ENCODE measurements at places on chromosomes 6 and 20.

DNA sequence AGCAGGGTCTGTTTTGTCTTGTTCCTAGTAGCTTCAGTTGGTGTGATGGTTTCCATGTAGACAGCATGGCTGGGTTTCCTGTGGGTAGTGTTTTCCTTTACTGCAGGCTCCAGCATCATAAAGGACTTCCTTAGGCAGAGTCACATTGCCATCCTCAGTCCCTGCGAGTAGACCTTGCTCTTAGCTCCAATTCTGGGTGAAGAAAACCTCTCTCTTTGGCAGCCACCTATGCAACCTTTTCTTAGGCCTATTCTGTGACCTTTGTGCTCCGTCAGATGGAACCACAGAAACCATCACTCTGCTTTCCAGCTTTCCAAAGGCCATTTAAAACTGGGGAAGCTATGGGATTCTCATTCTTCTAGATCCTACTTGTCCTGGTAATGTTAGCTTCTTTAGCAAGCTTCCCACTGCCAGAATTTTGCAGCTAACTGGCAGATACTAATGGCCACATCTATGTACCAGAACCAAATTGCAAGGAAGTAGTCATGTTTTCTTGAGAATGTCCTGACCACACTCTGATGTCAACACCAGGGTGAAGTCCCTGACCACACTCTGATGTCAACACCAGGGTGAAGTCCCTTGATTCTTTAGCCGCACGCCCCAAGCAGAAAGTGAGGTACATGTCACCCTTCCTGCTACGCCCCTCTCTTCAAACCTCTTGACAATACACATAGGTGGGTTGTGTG lies 646.6 kb upstream of the HS3ST5 start:
- H3K27me3 ChIP-seq, result no peaks in the 10 kb centered on the region
- no peaks in the 10 kb centered on the region for H3K36me3 ChIP-seq
- no peak overlapping the region for H3K4me3 ChIP-seq
- H3K27ac ChIP-seq, result no peak overlapping the region

DNA sequence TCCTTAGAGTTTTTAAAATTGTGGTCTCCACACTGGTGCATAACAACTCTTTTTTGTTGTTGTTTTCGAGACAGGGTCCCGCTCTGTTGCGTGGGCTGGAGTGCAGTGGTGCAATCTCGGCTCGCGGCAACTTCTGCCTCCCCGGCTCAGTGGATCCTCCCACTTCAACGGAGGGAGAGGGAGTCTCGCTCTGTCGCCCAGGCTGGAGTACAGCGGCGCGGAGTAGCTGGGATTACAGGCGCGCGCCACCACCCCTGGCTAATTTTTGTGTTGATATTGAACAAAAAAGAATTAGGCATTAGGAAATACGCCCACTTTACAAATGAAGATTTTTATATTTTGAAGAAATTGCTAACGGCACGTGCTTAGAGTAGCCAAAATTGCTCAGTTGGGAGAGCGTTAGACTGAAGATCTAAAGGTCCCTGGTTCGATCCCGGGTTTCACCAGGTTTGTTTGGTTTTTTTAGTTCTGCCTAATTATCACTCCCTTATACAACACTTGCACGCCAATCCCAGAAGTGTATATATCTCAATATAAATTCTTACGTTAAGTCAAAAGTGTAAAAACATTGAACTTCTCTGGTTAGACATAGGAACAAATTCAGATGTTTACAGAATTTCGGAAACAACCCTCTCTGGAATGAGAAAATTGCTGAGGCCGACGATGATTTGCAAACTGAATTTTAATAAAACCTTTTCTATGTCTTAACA lies 159.6 kb downstream of the TRIM27 start:
- no peaks in the 10 kb centered on the region for H3K36me3 ChIP-seq
- no peaks in the 10 kb centered on the region for H3K4me1 ChIP-seq
- no peak overlapping the region for H3K27ac ChIP-seq
- H3K27me3 ChIP-seq, result peaks cover 26% of the 10 kb centered on the region

DNA sequence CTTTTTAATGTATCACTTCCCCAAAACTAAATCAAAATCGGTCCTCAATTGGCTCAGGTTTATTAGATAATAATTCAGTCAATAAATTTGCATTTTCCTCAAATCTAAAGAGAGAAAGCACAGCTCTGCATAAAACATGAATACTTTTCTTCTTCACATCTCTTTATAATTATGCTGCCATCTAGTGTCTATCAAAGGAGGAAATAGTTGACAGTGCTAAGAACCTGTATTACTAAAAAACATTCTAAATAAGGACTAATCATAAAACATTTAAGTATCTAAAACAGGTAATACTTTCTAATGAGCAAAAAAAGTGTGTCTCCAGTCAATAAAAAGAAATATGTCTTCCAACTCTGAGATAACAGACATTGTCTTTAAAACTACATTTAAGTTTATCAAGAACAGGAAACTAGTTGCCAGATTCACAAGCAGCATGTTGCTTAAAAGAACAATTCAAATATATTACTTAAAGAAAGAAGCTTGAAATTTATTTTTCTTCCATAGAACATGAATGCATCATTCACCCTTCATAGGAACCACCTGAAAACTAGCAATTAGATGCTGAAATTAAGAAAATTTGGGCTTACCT lies 56.5 kb upstream of the DST start:
- H3K4me3 ChIP-seq, result no peak overlapping the region
- DNase-seq, result no peak
- no peaks in the 10 kb centered on the region for H3K27me3 ChIP-seq

DNA sequence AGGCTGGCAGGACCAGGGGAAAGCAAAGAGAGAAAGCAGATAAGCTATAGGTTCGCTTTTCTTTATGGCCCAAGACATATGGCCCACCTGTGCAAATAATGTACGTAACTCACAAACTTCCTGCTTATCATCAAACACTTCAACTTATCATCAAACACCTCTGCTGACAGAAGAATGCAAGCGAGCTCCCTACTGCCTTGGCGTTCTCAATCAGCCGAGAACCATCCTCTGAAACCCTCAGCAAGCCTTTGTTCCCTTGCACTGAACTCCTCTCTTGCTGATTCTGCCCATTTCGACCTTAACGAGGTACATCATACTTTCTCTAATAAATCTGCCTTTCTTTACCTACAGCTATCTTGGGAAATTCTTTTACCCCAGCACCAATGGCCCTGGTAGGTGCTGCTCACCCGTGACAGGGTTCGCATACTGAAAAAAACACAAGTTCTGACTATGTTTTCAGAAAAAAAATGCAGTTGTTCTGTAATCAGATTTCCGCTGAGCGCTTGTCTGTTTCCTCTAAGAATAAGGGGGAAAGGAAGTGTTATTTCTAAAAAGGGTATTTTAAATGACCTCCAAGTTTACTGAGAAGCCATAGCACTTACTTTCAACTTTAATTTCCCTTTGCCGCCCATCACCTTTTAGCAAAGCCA lies 28.3 kb downstream of the SERPINB6 start:
- no peak overlapping the region for H3K4me3 ChIP-seq
- no peaks in the 10 kb centered on the region for H3K27me3 ChIP-seq
- H3K36me3 ChIP-seq, result no peaks in the 10 kb centered on the region
- H3K4me1 ChIP-seq, result peaks cover 62% of the 10 kb centered on the region
- DNase-seq, result no peak
- no peak overlapping the region for H3K27ac ChIP-seq

DNA sequence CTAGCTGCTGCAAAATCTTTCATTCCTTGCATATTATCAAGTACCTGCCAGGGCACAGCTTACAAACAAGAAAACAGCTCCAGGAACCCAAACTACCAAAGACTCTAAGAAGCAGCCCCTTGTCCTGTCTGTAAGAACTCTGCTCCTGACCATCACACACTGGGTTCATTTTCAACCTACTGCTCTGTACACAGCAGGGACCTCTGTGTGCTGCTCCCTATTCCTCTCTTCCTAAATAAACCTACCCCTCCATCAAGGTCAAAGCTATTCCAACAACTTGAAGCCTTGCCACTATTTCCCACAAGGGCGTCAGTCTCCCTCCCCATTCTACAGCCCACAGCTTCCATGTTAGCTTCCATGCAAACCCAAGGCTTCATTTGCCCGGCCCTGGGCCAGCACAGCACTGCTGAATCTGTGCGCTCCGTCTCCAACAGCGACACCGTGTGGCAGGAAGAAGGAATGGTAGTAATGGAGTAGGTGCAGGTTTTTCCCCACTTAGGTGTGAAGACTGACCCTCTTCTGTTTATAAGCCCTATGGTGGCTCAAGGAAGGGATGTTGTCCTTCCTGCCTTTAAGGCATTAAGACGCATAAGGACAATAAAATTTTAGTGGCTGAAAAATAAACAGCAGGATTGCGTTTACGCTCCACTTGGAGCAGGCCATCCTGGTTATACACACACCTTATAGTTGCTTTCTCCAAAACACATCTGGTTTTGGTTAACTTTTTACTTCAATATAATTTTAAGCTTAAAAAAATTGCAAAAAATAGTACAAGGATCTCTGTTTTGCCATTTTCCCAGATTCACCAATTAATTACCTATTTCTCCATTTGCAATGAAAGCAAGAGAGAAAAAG lies 115.2 kb upstream of the NXT1 start:
- H3K27me3 ChIP-seq, result no peaks in the 10 kb centered on the region
- H3K36me3 ChIP-seq, result no peaks in the 10 kb centered on the region
- no peaks in the 10 kb centered on the region for H3K4me1 ChIP-seq
- peak; percentile 18 for DNase-seq
- H3K4me3 ChIP-seq, result no peak overlapping the region

GRCh38 chr6:69866351-69866769 lies at the start of gene COL19A1:
Gene COL19A1, plus strand, starts transcription at chr6:69866556. Its CDS starts 13,012 bp downstream, at chr6:69879568.
- H3K27me3 ChIP-seq, result peaks cover 9% of the 10 kb centered on the region
- H3K4me1 ChIP-seq, result peaks cover 14% of the 10 kb centered on the region

GRCh38 chr6:115404446-115404845 lies 656.2 kb downstream of the FRK start:
- DNase-seq, result no peak
- no peak overlapping the region for H3K4me3 ChIP-seq
- no peaks in the 10 kb centered on the region for H3K4me1 ChIP-seq
- H3K27me3 ChIP-seq, result no peaks in the 10 kb centered on the region

DNA sequence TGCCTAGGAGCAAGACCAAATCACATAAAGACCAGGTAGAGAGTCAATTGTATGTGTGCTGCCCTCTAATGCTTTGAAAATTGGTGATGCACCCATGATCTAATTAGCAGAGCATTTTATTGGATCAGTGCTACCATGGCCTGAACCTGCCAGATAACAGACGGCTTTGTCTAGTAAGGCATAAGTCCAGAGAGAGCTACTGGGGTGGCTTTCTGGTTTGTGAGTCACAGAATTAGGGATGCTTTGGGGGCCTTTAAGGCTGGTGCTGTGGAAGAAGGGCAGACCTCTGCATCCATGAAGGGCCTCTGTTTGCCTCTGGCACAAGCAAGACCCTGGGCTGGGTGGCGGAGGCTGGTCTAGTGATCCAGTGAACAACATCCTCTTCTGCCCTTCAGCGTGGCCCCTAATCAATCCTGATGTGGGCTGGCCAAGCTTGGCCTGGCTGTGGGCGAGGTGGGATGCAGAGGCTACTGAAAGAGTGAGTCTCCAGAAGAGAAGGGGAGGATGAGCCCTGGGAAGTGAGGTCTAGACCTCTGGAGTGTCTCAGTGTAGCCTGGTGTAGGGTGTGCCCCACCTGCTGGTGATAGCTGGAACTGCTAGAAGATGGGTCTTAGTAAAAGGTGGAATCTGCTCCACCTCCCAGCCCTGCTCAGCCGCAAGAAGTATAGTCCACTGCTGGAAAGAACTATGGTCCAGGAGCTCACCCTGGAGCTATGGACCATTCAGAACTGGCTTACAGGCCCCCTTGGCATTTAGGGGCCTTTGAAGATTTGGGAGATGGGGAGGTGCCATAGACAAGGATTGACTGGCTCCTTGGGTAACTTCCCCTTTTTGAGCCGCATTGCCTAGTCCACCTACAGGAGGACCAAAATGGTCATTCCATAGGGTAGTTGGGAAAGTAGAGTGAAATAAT lies 36.7 kb upstream of the AAR2 start:
- peaks cover 3% of the 10 kb centered on the region for H3K4me1 ChIP-seq
- H3K27ac ChIP-seq, result no peak overlapping the region
- peak; percentile 58 for DNase-seq
- H3K27me3 ChIP-seq, result no peaks in the 10 kb centered on the region
- H3K36me3 ChIP-seq, result no peaks in the 10 kb centered on the region

DNA sequence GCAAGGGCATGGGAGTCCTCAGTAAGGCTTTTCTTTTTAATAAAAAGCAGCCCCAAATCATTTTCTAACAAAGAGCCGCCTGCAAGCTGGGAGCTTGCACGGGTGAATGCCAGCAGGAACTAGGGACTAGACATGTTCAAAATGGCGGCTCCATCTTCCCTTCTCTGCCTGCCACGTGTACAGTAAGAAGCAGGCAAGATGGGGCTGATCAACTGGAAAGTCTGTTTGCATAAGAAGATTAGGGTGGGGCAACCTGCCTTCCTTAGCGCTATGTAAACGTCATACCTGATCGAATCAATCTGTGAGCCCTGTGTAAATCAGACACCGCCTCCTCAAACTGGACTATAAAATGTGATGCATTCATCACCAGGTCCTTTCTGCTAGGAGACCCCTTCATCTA lies 299.4 kb upstream of the SOX4 start:
- no peak overlapping the region for H3K27ac ChIP-seq
- H3K27me3 ChIP-seq, result no peaks in the 10 kb centered on the region
- H3K4me1 ChIP-seq, result no peaks in the 10 kb centered on the region
- no peak for DNase-seq
- no peaks in the 10 kb centered on the region for H3K36me3 ChIP-seq
